ENCODE measurements at places on chromosomes 1 and 21.

DNA sequence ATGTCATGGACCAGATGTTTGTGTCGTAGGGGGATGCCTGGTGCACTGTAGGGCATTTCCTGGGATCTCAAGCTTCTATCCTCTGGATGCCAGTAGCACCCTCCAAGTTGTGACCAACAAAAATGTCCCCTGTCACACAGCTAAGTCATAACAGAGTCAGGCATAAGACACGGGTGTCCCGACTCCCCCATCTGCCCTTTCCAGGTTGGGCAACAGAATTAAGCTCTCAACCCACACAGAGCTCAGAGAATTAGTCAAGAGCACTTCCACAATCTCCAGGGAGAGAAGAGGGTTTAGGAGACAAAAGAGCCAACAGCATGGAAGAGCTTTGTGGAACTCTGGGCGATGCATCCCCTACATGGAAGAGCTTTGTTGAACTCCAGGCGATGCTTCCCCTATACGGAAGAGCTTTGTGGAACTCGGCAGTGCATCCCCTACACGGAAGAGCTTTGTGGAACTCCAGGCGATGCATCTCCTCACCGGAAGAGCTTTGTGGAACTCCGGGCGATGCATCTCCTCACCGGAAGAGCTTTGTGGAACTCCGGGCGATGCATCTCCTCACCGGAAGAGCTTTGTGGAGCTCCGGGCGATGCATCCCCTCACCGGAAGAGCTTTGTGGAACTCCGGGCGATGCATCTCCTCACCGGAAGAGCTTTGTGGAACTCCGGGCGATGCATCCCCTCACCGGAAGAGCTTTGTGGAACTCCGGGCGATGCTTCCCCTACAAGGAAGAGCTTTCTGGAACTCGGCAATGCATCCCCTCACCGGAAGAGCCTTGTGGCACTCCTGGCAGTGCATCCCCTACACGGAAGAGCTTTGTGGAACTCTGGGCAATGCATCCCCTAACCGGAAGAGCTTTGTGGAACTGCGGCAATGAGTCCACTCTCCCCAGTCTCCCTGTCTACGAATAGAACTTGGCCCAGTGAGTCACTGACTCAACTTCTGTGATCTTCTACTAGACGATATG, 422.7 kb downstream of the KIF26B start:
- DNase-seq: no peak

DNA sequence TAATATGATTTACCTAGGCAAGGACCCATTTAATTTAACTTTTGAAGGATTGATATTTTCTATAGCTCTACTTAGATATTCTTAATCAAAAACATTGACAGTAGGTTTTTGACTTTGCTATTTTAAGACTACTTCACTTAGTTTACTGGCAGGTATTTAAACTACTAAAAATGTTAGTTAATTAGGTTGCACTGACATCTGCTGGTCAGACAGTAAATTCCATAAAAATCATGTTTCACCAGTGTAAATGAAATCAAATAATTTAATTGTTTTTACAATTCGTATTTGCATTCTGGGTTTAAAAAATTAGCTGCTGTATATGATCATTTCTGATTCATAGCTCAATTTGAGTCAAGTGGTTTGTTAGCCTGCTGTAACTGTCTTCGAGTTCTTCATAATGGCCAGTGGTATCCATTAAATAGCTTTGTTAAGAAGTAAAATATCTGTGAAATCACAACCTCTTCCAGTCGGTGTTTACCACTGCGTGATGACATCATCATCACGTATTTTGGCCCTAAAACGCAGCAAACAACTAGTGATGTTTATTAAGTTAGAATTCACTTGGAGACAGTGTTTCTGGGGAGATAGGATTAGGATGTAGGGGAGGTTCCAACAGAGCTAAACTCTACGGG, 26.2 kb downstream of the EXTL2 start:
- no peak for DNase-seq

DNA sequence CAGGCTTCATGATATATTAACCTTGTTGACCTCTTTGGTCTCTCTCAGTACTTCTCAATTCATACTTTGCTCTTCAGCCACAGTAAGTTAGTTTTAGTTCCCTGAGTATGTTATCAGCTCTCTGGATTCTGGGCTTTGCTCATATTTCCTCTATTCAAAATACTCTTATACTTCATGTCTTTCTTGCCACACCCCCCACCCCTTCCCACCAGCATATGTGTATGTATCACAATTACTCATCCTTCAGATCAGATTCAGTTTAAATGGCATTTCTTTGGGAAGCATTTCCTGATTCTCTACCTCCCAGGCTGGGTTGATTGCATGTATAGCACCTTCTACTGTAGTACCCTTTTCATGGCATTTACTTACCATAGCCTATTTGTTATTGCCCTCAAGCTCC, 28.3 kb downstream of the SLC30A7 start:
- DNase-seq: no peak

- no peak for DNase-seq
Observed at GRCh38 chr1:182147136-182147820, 85.8 kb upstream of the ZNF648 start.

DNA sequence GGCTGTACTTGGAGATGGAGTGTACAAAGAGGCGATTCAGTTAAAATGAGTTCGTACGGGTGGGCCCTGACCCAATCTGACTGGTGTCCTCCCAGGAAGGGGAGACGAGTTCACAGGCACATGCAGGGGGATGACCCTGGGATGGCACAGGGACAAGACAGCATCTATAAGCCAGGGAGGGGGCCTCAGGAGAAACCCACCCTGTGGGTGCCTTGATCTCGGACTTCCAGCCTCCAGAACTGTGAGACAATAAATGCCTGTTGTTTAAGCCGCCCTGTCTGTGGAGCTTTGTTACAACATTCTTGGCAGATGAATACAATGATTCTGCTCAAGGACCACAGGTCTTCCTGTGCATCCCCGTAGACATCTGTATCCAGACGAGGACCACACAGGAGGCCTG, 14.6 kb upstream of the CLDN14 start:
- DNase-seq: no peak

DNA sequence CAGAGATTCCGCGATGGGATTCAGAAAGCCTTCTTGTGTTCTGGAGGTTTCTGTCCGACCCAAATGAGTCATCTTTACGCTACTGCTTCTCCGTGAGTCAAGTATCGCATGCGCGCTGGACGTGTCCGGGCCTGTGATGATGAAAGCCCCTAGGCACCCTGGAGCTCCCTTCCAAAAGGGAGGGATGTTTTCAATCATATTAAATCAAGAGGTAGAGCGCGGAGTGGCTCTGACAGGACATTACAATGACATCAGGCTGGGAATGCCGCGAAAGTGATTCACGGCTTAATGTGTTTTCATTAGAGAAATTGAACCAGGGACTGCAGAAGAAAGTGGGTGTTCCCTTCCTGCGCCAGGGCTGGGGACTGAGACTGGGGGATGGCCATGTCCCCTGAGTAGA, 48.5 kb downstream of the AJAP1 start:
- peak; percentile 37 for DNase-seq

DNA sequence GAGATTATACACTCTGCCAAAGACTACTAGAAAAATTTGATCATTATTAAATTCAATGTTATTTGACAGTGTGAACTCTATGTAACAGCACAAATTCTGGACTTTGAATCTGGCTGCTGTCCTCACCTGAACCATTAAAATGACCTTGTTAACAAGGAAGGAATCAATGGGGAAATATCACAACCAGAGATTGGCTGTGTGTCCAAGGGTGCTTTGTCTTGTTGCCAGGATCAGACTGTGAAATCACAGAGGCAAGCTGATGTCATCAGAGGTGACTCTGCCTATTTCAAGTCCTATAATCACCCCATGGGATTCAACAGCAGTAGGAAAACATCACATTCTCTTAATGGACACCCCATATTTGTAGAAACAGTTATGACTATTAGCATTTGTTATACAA, 46.8 kb downstream of the ADAMTS5 start:
- no peak for DNase-seq

DNA sequence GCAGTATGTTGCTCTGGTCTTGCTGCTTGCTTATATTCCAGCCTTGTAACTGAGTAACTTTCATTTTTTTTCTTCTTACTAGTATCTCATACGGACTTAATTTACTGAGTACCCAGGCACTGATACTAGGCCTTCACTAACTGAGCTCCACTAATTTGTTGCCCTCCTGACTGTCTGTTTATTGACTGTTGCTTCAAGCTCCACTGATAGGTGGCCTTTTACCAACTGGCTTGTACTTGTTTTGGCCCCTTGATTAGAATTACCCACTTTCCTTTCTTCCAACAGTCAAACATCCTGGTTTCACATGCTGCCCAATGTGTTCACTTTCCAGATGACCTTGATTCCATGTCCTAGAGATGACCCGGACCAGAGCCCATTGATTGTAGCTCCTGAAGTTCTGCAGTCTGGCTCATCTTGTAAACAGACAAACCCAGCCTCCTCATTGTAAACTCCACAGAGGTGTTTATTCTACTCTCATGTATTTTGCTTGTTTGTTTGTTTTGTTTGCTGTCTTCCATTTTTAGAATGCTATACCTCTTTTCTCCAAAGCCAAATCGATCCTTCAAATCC, 27.7 kb downstream of the RGS1 start:
- DNase-seq: no peak

- no peak for DNase-seq
Observed at GRCh38 chr1:227321035-227321434, 2.7 kb upstream of the CDC42BPA start.

DNA sequence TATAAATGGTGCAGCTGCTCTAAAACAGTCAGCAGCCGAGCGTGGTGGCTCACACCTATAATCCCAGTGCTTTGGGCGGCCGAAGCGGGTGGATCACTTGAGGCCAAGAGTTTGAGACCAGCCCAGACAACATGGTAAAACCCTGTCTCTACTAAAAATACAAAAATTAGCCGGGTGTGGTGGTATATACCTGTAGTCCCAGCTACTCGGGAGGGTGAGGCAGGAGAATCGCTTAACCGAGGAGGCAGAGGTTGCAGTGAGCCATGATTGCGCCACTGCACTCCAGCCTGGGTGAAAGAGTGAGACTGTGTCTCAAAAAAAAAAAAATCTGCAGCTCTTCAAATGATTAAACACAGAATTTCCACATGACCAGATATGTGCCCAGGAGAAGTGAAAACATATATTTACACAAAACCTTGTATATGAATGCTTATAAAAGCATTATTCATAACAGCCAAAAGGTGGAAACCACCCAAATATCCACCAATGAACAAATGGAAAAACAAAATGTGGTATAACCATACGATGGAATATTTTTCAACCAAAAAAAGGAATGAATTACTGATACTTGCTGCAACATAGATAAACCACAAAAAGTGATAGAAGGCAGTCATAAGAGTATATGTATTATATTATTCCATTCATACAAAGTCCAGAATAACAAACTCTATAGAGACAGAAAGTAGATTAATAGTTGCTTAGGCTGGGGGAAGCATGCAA, 14.1 kb downstream of the EPS15 start:
- DNase-seq: no peak

DNA sequence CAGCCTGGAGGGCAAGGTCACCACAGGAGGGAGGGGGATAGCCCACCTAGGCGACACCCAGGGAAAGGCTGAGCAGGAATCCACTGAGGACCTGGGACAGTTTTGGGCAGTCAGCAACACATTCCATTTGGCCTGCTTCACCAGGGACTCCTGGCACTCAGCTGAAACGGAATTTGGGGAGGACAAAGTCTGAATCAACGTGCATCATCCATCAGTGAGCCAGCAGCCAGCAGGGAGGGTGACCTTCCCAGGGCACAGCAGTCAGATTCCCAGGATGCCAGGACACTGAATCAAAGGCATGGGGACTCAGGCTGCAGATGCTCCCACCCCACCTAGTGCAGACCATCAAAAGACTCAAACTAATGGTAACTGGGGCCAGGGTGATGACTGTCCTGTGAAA, 4.6 kb downstream of the SH3BP5L start:
- DNase-seq: no peak

DNA sequence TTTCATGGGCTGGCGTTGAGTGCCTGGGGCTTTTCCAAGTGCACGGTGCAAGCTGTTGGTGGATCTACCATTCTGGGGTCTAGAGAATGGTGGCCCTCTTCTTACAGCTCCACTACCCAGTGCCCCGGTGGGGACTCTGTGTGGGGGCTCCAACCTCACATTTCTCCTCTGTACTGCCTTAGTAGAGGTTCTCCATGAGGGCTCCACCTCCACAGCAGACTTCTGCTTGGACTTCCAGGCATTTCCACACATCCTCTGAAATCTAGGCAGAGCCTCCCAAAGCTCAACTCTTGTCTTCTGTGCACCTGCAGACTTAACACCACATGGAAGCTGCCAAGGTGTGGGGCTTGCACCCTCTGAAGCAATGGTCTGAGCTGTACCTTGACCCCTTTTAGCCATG, 82.1 kb downstream of the CCDC18 start:
- DNase-seq: no peak

- DNase-seq: no peak
Observed at GRCh38 chr1:206472886-206473285, 2.6 kb downstream of the IKBKE start.

GRCh38 chr1:38662126-38662525, 197.4 kb downstream of the RRAGC start:
- DNase-seq: no peak

- no peak for DNase-seq
Observed at GRCh38 chr1:7253988-7254587, 468.8 kb downstream of the CAMTA1 start.

DNA sequence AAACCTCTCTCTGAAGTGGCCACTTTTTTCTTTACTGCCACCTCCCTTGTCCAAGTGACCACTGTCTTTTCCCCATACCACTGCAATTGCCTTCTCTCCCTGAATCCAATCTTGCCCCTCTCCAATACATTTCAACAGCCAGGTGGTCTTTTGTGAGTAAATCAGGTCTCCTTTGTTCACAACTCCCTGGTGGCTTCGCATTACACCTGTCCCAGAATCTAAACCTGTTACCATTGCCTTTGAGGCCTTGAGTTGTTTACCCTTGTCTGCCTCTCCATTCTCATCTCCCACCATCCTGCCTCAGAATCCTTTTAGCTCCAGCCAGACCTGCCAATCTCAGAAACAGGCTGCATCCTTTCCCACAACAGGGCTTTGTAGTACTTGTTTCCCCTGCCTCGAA, 21.8 kb upstream of the DYNLT5 start:
- no peak for DNase-seq

DNA sequence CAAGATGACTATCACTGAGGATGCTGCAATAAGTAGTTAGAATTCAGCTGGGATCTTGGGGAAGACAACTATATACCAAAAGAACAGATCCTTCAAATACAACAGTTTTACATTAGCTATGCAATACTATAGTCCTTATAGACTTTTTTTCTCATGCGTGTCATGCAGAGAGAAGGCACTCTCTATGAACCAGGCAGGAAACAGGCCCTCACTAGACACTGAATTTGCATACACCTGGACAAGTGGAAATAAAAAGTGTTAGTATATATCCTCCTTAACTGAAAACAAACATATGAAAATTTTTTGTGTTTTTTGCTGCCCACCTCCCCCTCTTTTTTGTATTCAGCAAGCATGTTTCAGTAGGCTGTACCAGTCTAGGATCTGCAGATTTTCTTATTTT, 29.9 kb downstream of the TMCO1 start:
- DNase-seq: no peak

DNA sequence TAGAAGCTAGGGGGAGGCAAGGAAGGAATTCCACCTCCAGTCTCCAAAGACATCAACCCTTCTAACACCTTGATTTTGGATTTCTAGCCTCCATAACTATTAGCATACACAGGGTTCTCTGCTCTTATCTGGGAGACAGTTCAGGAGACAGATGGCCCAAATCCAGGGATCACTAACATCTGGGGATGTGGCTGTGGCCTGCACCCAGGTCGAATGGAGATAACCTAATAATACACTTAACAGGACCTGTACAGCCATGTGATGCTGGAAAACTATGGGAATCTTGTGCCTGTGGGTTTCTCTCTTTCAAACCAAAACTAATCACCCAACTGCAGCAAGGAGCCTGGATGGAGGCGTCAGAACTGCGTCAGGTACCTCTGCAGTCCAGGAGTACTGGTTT, 47.6 kb downstream of the KIAA0319L start:
- DNase-seq: no peak

All from Right ventricle myocardium inferior (tissue), 1 donor.